ENCODE measurements at places on chromosomes 2 and 18.

- DNase-seq, result no peak
Measured at GRCh38 chr2:55054106-55054875, 4.0 kb upstream of the RTN4 start.

DNA sequence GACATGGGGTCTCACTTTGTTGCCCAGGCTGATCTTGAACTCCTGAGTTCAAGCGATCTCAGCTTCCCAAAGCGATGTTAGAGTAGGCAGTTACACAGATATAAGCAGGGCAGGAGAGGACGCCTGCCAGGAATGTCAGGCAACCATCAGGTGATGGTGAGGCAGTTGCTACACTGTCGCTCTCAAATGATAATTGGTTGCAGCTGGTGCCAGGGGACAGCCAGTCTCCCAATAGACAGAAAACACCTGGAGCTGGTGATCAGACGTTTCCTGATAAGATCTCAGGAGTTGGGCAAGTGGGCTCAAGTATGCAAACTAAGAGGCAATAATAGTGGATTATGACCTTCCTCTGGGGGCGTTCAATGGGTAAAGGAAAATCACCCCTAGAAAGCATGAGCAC, 163.1 kb upstream of the RGPD4 start:
- DNase-seq, result no peak

GRCh38 chr2:36480028-36480427, 117.9 kb downstream of the FEZ2 start:
- DNase-seq, result no peak

DNA sequence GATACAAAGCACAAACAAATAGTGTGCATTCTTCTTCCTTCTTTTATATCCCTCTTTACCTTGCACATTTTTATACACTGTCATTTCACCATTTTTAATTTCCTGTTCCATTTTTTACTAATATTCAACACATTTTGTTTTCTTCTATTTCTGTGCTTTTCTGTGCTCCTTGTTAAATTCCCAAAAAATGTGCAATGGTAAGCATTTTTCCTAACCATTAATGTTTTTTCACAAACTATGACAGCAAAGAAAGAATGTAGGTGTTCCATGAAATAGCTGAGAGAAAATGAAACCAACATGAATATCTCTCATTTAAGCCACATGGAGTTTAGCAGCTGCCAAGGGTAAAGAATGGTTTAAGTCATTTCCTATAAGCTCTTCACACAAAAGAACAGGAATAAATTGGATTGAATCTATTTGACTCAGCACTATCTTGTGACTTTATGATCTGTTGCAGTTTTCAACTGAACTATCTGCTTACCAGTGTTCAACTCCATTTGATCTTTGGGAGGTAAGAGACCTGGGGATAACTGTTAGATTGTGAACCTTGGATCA, 145.7 kb upstream of the CDH19 start:
- no peak for DNase-seq

DNA sequence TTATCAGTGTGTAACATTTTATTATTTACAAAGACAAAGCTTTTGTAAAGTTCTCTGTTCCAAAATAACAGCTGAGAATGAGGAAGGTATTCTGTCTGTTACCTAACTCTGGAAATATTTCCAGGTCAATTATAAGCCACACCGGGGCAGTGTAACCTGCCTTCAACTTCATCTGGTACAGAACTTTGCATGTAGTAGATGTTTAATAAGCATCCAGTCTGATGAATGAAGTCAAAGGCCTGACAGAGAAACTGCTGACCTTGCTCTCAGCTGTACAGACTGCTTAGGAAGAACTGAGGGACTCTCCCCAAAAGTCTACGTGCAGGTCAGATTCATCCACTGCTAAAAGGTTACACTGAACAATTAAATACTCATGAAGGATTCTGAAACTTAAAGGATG, 43.3 kb downstream of the WDFY1 start:
- DNase-seq, result no peak

- no peak for DNase-seq
Measured at GRCh38 chr18:41323044-41323443, 632.0 kb upstream of the PIK3C3 start.

DNA sequence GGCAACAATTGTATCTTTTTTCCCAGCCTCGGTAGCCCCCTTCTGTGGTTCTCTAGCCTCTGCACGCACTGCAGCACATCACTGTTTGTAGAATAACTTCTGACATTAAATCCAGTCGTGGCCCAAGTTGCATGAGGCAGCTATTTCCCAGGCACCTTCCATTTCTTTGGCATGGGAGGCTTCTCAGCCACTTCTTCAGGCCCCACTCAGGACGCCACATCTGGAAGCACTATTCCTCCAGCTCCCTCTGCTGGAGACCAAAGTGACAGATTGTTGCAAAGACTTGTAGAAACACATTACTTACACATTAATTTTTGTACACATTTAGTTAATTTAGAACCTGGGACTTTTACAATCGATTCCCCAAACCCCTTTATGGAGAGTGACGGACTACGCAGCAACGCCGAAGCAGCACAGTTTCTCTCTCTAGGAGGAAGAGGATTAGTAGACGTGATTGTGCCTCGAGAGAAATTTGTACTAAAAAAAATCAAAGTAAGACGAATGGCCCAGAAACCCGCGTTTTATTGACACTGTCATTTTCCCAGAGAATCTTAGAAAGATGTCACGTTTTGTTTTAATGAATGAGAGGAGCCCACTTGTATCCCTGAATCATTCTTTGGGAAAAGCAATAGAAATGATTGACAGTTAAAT, 57.8 kb upstream of the RGPD5 start:
- DNase-seq, result no peak

GRCh38 chr2:72145658-72146329, 1.9 kb downstream of the CYP26B1 start:
- no peak for DNase-seq

GRCh38 chr2:74504591-74504990, 2.9 kb downstream of the PCGF1 start:
- DNase-seq, result no peak

DNA sequence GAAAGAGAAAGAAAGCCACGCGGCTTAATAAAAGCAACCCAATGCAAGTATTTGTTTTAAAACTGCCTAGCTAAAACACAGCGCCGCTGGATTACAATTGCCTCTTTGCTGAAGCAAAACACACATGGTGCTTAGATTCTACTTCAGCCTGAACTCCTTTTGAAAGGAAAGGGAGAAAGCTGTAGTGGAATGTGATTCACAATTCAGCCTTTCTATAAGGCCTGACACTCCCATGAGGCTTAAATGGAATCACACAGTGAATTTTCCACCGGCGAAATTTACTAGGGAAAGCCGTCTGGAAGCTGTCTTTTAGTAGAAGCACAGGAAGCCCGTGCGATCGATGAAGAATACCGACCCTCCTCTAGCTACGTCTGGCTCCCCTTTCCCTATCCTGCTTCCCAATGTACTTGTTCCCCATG, 348.0 kb downstream of the DLGAP1 start:
- DNase-seq, result no peak

GRCh38 chr2:106781196-106781595, 104.8 kb downstream of the ST6GAL2 start:
- no peak for DNase-seq

GRCh38 chr2:207483477-207483876, 46.3 kb upstream of the CREB1 start:
- no peak for DNase-seq

DNA sequence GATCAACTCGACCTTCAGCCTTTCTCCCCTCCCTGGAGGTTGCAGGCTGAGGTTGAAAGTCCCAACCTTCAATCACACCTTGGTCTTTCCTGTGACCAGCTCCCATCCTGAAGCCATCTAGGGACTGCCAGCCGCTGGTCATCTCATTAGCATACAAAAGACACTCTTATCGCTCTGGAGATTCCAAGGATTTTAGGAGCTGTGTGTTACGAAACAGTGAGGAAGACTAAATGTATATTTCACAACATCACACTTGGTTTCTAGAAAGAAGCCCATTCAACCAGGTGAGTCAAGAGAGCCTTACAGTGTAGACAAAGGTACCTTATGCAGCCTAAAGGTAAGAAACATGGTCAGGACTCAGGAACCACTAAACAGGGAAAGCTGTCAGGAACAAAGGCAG, 126.4 kb downstream of the SH3BP4 start:
- DNase-seq, result no peak

DNA sequence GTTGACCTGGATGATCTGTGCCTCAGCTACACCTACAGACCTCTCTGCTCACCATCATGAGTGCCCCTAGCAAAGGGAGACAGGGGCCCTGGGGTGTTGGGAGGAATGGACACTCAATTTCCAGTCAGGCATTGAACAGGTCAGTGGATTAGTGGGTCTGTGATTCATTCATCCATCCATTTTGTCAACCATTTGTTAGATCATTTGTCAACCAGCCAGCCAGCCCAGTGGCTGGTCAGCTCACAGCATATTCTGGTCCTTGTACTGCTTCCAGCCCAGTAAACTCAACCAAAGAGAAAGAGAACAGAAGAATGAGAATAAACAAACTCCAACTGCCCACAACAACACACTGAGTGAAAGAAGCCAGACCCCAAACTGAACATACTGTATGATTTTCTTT, 4.6 kb upstream of the KLF11 start:
- DNase-seq, result no peak

GRCh38 chr2:241542278-241542605, 16.3 kb upstream of the BOK start:
- no peak for DNase-seq

DNA sequence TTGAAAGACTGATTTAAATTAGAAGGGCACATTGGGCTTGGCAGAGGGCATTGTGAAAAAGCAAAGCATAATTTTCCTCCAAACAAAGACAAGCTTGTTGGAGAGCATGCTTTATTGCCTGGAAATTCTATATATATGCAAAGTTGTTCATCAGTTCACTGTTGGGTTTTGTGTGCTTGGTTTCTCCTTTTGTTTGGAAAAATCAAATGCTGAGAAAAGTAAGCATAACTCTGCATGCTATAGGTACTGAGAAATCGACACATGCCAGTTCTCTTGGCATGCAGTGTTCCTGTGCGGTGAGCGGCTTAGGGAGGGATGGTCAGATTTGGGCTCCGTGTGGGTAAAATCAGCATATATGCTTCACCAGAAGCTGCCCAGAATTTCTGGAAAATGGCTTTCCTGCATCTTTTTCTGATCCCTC, 161.0 kb downstream of the RAPGEF4 start:
- DNase-seq, result no peak

DNA sequence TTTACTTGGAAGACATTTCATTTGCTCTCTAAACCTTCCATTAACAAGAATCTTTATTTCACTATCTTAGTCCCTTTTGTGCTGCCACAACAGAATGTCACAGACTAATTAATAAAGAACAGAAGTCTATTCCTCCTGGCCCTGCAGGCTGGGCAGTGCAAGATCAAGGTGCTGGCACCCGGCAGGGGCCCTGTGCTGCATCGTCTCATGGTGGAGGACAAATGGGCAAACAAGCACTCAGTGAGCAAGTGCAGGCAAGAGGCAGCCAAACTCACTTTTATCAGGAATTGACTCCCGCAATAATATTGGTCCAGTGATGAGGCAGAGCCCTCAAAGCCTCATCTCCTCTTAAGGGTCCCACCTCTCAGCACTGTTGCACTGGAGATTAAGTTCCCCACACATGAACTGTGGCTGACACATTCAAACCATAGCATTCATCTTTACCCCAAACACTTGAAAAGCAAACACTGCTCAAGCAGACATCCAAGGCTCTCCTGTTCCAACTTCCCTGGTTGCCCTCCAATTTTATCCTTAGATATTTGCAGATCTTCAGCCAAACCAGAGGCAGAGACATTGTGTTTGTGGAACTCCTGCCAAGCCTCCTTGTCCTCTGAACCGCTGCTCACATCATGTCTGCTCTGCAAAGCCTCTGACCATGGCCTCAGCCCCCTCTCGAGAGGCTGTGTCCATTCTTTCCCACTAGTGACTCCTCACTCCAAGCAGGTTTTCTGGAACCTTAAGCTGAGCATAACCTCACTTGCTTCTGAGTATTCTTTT, 404.4 kb upstream of the SOX11 start:
- DNase-seq, result no peak

DNA sequence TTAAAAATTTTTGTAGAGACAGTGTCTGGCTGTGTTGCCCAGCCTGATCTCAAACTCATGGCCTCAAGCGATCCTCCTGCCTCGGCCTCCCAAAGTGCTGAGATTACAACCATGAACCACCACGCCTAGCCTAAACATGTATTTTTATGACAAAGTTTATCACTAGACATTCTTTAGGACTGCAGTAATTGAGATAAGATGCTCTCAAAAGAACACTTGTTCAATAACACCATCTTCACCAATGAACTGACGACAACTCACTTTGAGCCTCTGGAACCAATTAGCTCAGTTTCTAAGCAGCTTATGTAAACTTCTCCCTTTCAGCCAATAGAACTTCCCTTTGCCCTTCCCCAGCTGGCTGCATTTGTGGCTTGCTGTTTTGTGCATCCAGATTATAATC, 15.3 kb upstream of the PPP4R1 start:
- DNase-seq, result no peak

DNA sequence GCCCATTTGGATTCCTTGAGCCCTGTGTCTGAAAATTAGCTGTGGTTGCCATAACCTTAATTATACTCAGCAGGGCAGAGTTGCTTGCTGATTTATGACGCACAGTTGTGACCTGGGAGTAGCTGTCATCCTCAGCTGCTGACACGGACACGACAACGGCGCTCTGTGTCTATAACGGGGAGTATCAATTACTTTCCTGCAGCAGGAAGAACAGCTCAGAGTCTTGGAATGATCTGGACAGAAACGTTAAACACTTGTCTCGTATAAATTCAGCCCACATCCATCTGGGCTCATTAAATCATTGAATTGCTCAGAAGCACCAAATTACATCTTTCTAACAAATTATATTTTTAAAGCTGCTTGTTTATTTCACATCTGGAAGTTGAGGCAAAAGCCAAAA, 116.3 kb downstream of the SEPTIN10 start:
- DNase-seq, result no peak

DNA sequence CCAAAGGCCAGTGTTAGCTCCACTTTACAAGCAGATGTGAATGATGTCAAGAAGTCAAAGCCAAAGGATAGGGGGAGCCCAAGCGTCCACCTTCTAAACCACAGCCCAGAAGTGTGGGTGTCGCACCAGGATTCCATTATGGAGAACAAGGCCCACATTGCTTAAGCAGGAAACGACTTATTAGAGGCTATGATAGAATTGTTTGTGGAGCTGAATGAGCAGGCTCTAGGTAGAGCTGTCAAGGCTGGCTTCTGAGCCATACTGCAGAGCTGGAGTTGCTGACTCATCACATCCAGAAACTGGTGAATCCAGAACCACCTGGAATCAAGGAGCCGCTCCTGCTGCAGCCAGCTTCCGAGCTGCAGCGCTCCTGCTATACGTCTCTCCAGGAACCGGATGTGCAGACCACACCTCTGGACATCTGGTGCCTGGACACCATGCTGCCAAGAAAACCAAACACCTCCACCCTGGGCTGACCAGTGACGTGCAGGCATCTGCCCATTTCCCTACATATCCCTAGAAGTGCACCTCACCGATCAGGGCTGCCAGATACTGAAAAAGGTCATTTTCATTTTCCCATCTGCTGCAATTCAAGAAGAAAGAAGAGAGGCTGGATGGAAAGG, 6.2 kb upstream of the TWIST2 start:
- no peak for DNase-seq

GRCh38 chr2:66508484-66509071, 73.7 kb downstream of the MEIS1 start:
- no peak for DNase-seq

GRCh38 chr2:230205034-230205433, 14.8 kb downstream of the SP110 start:
- DNase-seq, result no peak

Measured in stimulated activated CD8-positive, alpha-beta memory T cell treated with anti-CD3 and anti-CD28 coated beads, Interleukin-7, amount 100 ng/mL, for 48 hours (primary cell).